ENCODE measurements at places on chromosomes 5 and 9.
A peak's percentile ranks its signal among the peaks of the same experiment; 100 is the strongest.

GRCh38 chr5:140261403-140262171 lies 41.3 kb downstream of the PFDN1 start:
- peak; percentile 87 for DNase-seq

- DNase-seq = peak; percentile 11
Measured at GRCh38 chr9:126591083-126591482, 22.6 kb upstream of the LMX1B start.

DNA sequence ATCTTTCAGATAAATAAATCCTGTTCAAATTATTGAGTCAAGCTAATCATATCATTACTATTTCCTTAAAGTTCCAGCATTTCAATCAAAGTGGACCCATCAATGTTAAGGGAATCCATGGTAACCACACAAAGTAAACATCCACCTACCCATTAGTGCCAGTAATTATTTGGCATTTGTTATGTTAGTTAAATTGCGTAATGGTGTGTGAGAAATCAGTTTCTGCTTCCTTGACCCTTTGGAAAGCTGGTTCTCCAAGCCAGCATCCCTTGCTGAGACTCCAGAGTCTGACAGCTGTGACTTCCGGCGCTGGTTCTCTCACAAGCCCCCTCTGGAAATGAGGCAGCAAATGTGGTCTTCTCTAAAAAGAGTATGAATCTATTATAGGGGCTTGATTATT lies 308.6 kb upstream of the EFNA5 start:
- peak; percentile 34 for DNase-seq

DNA sequence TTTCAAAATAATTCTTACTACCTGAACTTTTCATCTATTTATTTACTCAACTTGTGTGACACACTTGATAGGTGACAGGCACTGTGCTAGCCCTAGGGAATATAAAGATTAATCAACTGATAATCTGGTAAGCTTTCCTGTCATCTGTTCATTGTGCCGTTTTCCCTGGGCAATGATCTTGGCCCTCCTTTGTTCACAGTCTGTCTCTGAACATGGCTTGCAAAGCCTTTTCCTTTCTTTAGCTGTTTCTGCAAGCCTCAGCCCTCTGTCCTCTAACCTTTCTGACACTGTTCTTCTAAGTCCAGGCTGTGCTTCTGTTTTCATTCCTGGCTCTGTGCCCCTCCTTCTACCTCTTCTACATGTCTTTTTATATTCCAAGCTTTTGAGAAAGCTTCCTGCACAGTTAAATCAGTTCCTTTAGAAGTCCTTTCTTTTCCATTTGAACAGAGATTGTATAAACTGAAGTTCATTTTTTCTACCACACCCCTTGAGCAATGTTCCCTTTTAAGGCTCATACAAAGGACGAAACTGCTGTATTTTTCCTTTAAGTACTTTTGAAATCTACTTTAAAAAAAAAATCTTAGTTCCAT lies 803.0 kb upstream of the ZNF608 start:
- peak; percentile 56 for DNase-seq

- no peak for DNase-seq
Measured at GRCh38 chr5:105917189-105917588, 1753.5 kb downstream of the EFNA5 start.

- peak; percentile 39 for DNase-seq
Measured at GRCh38 chr5:50667653-50668595, 1.5 kb downstream of the PARP8 start.

DNA sequence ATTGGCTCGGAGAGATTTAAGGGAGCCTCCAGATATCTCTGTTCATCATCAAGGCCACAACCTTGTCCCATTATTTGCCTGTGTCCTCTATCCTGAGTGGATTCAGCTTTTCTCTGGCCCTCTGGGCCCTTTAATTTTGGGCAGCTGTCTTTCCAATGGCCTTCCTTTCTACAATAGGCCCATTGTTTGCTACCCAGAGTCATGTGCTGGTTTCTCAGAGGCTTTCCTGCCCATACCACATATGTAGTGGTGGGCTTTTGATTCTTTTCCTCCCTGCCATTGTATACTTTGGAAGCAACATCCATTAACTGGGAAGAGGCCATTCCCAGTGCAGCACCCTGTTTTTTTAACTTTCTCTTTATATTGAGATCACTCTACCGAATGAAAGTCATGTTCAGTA lies 233.9 kb upstream of the SGCD start:
- DNase-seq = no peak

Data from LHCN-M2 (cell line).